ENCODE measurements at places on chromosomes 12 and 14. TPM values are rescaled to one million over a fixed set of nuclear protein-coding genes. Genes with fewer than 3 reads are reported as not detected.

Gene AQP5
- not detected for total RNA-seq

Gene MDGA2
- 0.15 TPM for total RNA-seq

Gene MDP1
- 19.5 TPM for total RNA-seq

Gene CCDC91
- total RNA-seq: 27.5 TPM

Gene APOF
- total RNA-seq: not detected

Gene SERPINA3
- 200 TPM for total RNA-seq

Gene APPL2
- 43.9 TPM for total RNA-seq

All from aorta (tissue), 5 donors.